ENCODE measurements at places on chromosomes 1 and 21. TPM values are rescaled to one million over a fixed set of nuclear protein-coding genes. Genes with fewer than 3 reads are reported as not detected.

DNA sequence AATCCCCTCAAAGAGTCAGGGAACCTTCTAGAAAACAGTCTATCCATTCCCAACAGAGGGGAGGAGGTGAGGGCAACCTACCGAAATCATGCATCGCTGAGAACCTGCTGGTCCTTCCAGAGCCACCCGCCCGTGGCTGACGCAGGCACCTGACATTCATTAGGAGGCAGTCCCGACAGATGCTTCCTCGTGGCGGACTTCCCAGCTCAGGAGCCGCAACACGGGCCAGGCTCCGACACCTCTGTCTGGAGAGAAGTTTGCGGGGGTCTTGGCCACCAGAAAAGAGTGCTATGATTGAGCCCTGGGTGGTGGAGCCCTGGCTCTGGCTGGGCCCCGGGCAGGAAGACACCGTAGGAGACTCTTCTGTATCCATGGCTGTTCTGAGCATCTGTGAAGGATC is 86.4 kb upstream of the ARHGEF16 start:
- no peak for DNase-seq

DNA sequence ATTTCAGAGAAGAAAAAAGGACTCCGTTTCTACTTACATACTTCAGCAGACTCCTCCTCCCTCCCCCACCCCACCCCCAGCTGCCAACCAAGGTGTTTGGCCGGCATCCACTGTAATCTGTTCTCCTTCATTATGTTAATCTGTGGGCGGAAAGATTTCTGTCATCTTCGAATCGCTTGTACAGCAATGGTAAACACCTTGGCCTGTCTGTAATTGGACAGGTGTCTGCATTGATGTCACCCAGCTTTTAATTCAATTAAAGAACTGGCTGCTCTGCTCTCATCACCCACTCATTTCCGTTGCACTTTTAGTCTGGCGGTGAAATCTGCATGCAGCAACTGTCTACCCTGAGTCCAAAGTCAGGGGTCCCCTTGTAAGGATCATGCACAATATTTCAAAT is 368.6 kb downstream of the USH2A start:
- no peak for DNase-seq

DNA sequence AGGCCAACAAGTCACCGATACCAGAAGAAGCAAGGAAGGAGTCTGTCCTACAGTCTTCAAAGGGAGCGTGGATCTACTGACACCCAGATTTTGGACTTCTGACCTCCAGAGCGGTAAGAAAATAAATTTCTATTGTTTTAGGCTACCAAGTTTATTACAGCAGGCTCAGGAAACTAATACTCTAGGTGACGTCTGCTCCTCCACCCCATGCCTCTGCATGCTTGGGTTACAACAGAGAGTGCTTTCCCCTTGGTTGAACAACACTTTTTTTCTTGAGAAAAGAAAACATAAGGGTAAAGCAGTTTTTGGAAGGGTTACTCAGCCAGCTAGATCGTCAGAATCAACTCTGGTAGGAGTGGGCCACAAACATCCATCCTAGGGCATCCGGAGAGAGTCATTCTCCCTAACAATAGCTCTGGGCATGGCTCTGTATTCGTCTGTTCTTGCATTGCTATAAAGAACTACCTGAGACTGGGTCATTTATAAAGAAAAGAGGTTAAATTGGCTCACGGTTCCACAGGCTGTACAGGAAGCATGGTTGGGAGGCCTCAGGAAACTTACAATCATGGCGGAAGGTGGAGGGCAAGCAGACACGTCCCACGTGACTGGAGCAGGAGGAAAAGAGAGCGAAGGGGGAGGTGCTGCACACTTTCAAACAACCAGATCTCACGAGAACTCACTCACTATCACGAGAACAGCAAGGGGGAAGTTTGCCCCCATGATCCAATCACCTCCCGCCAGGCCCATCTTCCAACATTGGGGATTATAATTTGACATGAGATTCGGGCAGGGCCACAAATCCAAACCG is 22.2 kb upstream of the DNAJC11 start:
- DNase-seq = no peak

- no peak for DNase-seq
Observed at GRCh38 chr1:11150326-11150725, 38.8 kb upstream of the ANGPTL7 start.

DNA sequence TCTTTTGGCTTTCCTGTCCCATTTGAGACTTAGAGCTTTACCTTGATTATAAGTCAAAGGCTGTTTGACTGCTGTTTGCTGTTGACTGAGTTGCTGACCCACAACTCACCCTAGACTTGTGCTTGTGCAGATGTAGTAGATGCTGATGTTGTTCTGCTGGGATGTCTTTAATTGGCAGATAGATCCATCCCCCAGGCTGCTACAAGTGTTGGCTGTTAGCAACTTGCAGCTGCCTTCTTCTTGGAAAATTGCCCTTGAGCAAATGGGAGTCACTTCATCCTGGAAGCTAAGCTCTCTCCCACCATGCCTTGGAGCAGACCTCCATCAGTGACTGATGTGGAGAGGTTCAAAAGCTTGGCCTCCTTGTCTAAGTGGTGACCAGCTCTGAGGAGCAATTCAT is 139.3 kb upstream of the KIAA0040 start:
- no peak for DNase-seq

DNA sequence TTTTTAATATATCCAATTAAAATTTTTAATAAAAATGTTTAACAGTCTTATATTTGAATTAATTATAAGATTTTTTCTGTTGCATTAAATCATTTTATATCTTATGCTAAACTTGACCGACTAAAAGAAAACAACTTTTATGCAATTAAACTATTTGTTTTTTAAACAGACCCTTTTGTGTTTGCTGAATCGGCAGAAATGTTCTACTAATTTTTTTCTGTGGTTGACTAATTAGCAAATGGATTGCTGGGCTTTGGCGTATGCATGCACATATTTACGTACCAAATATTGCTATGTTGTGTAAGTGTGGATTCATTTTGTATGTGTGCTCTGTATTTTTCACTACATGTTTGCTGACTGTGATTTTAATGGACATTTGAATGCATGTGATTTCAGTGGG is 174.8 kb downstream of the PBX1 start:
- DNase-seq = no peak

DNA sequence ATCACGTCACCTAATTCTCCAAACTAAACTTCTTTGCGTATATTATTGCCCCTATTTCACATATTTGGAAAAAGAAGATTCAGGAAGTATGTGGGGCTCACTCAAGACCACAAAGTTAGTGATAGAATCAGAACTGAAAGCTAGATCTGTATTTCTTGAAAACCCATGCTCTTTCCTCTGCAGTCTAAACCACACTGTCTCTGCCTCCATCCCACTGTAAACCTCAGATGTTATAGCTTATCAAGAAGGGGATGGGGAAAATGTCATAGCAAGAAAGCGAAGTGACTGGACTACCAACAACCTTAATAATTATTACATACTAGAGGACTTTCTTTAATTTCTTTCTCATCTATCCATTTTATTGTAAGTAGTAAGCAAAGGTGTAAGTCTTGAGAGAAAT is 257.7 kb upstream of the SGIP1 start:
- DNase-seq = no peak

DNA sequence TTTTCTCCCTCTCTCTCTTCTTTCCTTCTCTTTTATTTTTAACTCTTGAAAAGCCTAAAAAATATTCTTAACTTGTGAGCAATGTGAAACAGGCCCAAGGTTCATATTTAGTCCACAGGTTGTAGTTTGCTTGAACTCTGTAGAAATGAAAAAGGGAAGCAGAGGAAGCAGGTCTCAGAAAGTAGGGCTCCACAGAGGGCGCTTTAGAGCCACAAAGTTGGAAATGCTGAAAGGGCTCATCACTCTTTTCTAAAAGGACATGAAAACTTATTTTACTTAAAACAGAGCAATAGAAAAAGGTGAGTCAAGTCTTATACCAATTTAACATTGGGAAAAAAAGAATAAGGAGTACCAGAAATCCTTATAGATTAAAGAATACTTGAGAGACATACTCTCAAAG is 247.0 kb downstream of the USP25 start:
- DNase-seq = no peak

GRCh38 chr1:172497230-172497629 is 35.7 kb upstream of the SUCO start:
- DNase-seq = peak; percentile 86

DNA sequence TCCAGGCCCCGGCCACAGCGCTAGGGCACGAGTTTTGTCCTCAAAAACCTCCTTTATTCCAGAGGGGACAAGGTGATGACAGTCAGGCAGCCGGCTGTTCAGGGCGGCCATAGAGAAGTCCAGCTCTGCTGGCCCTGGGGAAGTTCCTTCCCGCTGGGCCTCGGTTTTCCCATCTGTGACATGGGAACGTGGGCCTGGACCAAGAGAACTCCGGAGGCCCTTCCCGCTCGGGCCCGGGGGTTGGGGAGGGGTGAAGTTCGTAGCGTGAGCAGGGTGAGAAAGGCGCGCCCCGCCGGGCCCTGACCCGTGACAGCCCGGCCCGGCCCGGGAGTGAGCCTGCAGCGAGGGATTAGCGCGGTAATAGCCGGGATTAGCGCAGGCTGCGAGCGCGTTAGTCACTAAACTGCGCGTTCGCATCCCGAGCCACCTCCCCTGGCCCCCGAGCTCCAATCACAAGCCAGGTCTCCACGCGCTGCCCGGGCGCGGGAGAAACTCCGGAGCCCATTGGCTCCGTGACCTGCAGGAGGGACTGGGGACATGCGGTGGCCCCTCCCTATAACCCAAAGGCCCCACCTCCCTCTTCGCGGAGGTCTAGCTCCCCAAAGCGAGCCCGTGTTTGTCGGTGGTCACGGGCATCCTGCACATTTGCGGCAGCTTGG is 29.8 kb upstream of the PADI2 start:
- peak; percentile 60 for DNase-seq

DNA sequence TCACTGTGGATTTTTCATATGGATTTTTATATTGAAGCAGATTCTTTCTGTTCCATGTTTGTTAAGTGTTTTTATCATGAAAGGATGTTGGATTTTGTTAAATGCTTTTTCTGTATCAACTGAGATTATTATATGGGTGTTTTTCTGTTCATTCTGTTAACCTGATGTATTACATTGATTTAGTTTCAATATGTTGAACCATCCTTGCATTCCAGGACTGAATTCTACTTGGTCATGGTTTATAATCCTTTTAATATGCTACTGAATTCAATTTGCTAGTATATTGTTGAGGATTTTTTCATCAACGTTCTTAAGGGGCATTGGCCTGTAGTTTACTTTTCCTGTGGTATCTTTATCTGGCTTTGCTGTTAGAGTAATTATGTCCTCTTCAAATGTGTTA is 55.8 kb downstream of the CCDC30 start:
- DNase-seq = no peak

- DNase-seq = no peak
Observed at GRCh38 chr1:110596312-110596711, 9.8 kb downstream of the KCNA2 start.

GRCh38 chr1:9280015-9280860 is 12.5 kb upstream of the SPSB1 start:
- peak; percentile 97 for DNase-seq

GRCh38 chr1:50023292-50024159 is at the start of gene AGBL4:
TSS of gene AGBL4 (minus strand) at chr1:50023954.
- peak; percentile 31 for DNase-seq

- DNase-seq = no peak
Observed at GRCh38 chr1:84844094-84844493, 48.9 kb downstream of the LPAR3 start.

- no peak for DNase-seq
Observed at GRCh38 chr21:31845151-31845729, 27.6 kb upstream of the HUNK start.

DNA sequence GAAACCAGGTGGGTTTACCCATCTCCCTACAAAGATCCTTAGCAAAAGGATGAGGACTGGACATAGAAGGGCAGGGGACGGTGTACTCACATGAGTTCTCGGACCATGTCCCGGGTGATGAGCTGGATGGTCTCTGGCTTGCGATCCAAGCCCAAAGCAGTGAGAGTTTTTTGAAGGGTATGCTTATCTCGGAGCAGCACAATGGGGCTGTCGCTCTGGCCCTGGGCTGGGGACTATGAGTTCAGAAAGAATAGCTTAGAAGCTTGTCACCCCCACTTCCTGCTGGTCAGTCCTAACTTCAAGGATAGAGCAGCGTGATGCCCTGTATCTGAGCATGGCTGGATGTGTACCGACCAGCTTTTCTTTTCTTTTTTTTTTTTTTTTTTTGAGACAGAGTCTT is 9.6 kb downstream of the CFAP45 start:
- DNase-seq = peak; percentile 53

GRCh38 chr1:159092036-159092760 is 15.6 kb upstream of the AIM2 start:
- DNase-seq = peak; percentile 77

- DNase-seq = peak; percentile 47
Observed at GRCh38 chr1:186819126-186819525, 9.6 kb upstream of the PLA2G4A start.

GRCh38 chr1:212915245-212916091 is 34.9 kb upstream of the VASH2 start:
- DNase-seq = no peak

DNA sequence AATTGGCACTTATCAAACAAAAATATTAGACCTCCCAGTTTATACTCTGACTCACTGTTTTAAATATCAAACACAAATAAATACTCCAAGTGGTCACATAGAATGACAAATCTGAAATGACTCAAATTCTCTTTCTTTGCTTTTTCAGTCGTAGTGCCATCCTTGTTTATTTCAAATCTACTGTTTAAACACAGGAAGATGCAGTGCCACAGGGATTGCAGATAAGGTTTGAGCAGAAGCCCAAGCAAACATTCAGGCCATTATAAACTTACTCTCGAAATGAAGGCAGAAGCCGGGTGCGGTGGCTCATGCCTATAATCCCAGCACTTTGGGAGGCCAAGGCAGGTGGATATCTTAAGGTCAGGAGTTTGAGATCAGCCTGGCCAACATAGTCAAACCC is 255.4 kb upstream of the PLXNA2 start:
- DNase-seq = no peak

- DNase-seq = peak; percentile 31
Observed at GRCh38 chr1:220278991-220279390, 6.7 kb upstream of the RAB3GAP2 start.

DNA sequence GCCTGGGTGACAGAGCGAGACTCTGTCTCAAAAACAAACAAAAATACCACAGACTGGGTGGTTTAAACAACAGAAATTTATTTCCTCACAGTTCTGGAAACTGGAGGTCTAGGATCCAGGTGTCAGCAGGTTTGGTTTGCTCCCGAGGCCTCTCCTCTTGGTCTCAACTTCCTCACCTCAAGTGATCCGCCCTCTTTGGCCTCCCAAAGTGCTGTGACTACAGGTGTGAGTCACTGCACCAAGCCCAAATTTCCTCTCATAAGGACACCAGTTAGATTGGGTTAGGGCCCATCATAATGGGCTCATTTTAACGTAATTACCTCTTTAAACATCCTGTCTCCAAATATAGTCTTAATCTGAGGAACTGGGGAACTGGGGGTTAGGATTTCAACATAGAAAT is 35.5 kb downstream of the MFSD2A start:
- DNase-seq = no peak

ZNF678 gene
- total RNA-seq = 11.2 TPM

TBX15 gene
- total RNA-seq = 0.24 TPM

ZMYM1 gene
- 24.5 TPM for total RNA-seq

PODN gene
- not detected for total RNA-seq

AMY1A gene
- total RNA-seq = not detected

BSND gene
- not detected for total RNA-seq

DNAJC28 gene
- 2.0 TPM for total RNA-seq

FAM72D gene
- 7.3 TPM for total RNA-seq

SLAMF9 gene
- total RNA-seq = 0.60 TPM

BMP8A gene
- not detected for total RNA-seq

C1QB gene
- not detected for total RNA-seq

ITLN2 gene
- not detected for total RNA-seq
